ENCODE measurements at places on chromosomes 12 and 14.

GRCh38 chr12:69570000-69570516 is 15.2 kb upstream of the CCT2 start:
- no peak for DNase-seq

- DNase-seq = no peak
These were observed 163.2 kb upstream of the CCDC198 start for GRCh38 chr14:57656853-57657252.

GRCh38 chr12:95538656-95539055 is 12.6 kb downstream of the USP44 start:
- DNase-seq = no peak

DNA sequence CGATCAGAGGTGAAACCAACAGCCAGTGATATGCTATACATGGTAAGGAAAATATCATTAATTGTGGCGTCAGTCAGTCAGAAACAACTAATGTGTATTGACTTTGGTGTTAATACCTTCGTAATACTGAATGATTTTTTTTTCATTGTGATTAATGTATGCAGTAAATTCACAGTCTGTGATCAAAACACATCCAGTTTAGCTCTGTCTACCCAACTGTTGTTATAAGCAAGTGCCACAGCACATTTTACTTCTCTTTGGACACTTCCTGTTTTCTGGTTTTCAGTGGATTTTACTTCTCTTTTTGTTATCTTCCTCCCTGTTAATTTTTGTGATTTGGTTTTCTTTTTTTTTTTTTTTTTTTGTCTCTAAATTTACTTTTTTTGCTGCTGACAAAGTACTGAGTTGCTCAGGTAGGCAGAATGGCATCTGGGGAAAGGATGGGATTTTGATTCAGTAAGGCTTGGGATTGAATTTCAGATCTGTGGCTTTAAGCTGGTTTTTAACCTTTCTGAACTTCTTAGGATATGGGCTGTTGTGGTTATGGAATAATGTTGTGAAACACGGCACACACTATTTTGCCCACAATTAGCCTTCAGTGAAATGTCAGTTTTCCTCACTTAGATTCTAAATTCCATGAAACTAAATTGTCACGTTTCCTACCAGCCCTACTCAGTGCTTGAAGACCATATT is 604 bp downstream of the GLIPR1 start:
- no peak for DNase-seq

GRCh38 chr12:123363390-123363739 is 1.3 kb downstream of the SBNO1 start:
- no peak for DNase-seq

GRCh38 chr14:52730709-52731111 is 744 bp downstream of the STYX start:
- DNase-seq = no peak

DNA sequence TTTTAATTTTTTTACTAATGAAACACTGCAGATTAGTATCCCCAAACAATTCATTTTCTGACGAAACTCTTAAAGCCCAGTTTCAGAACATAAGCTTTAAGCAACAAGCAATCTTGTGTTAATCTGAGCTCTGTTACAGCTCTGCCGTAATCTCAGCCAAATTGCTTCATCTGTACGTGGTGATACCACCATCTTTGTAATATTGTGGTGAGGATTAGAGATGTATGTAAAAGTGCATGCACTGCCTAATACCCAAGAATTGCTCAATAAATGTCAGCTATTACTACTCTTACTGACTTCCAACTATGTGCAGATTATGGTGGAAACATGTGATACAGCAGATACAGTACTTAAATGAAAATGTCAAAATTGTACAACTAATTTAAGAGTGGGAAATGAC is 1.8 kb downstream of the AKAP5 start:
- DNase-seq = no peak

DNA sequence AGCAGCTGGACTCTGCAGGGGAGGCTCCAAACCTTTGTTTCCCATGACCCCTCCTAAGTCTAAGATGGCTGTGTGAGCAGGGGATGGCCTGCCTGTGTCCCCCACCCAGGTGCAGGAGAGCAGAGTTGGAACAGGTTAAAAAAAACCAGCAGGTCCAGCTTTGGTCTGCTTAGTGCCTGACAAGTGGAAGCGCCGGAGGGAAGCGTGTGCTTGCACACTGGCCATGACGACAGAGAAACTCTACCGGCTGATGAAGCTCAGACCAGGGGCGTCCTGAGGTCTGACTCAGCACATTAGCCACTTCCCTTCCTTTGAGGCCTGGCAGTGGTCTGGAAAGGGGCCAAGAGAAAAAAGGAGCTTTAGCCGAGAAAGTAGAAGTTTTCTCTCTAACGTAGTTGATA is 280.1 kb downstream of the VRK1 start:
- DNase-seq = no peak

Data from NCI-H187 treated with DMSO at 0.1 percent for 48 hours (cell line).